PC-9 (cell line): ENCODE measurements at places on chromosomes 6 and 20. TPM values are rescaled to one million over a fixed set of nuclear protein-coding genes. Genes with fewer than 3 reads are reported as not detected.
A peak's percentile ranks its signal among the peaks of the same experiment; 100 is the strongest.

The PFDN6 gene
- total RNA-seq = 51.5 and 57.2 TPM in 2 replicates

The HLA-A gene
- 168 and 261 TPM in 2 replicates for total RNA-seq

The LCA5 gene
- 4.8 and 5.4 TPM in 2 replicates for total RNA-seq

The LRRN4 gene
- total RNA-seq = 0.23 and 0.72 TPM in 2 replicates

The SAMD5 gene
- 1.2 and 2.0 TPM in 2 replicates for total RNA-seq

The ZNF165 gene
- 10.5 and 12.6 TPM in 2 replicates for total RNA-seq

The C6orf163 gene
- 1.5 and 2.0 TPM in 2 replicates for total RNA-seq

The TAGAP gene
- total RNA-seq = 0.23 TPM in 1 of 2 replicates, not detected in the other

The OR2B3 gene
- total RNA-seq = not detected in 2 replicates

The SIGLEC1 gene
- 0.13 TPM in 1 of 2 replicates, not detected in the other for total RNA-seq

The ID4 gene
- total RNA-seq = 4.4 and 5.9 TPM in 2 replicates

The SLC17A1 gene
- total RNA-seq = not detected in 2 replicates

The RAB44 gene
- total RNA-seq = not detected in 2 replicates

The CTAGE9 gene
- total RNA-seq = not detected in 2 replicates

The SLC4A11 gene
- 46.1 and 57.8 TPM in 2 replicates for total RNA-seq

The FNDC11 gene
- total RNA-seq = 7.7 and 10.6 TPM in 2 replicates

The MOG gene
- total RNA-seq = not detected in 2 replicates

The GPX5 gene
- total RNA-seq = not detected in 2 replicates

The HSPA1L gene
- 2.3 and 2.6 TPM in 2 replicates for total RNA-seq

The GRM1 gene
- total RNA-seq = 0.26 TPM in 1 of 2 replicates, not detected in the other

- DNase-seq = no peak
Observed at GRCh38 chr6:133871131-133871530, 17.8 kb upstream of the TCF21 start.

- peak; percentile 73 for DNase-seq
Observed at GRCh38 chr6:118679327-118679901, 28.0 kb upstream of the CEP85L start.

DNA sequence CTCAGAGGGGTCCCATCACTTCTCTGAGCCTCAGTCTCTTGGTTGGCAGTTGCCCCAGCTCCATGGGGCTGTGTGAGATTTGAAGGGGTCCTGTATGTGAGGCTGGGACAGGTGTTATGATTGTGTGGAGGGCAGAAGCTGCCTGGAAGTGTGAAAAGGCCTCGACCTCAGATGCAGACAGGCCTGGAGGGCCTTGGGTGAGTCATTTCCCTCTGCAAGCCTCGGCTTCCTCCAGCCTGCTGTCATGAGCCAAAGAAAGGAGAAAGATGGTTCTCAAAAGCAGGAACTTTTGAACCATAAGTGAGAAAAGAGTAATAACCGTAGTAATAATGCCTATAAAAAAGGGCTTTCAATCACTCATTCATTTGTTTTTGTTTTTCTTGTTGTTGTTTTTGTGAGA, 37.5 kb downstream of the SNAI1 start:
- peak; percentile 69 for DNase-seq

DNA sequence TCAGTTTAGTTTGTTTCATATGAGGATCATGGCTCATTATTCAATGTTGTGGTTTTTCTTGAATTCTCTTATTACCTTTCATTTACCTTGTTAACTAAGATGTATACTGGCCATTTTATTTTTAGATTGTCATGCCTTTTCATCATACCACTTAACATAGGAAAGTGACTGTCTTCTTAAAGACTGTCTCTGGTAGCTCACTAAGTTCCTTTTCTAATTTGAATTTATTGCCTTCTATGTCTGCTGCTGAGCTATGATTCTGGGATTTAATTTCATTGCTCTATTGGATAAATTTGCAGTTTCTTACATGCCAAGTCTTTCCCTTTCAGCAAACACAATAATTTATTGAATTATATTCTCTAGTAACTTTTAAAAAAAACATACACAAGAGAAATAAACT, 49.5 kb upstream of the ANKEF1 start:
- no peak for DNase-seq

DNA sequence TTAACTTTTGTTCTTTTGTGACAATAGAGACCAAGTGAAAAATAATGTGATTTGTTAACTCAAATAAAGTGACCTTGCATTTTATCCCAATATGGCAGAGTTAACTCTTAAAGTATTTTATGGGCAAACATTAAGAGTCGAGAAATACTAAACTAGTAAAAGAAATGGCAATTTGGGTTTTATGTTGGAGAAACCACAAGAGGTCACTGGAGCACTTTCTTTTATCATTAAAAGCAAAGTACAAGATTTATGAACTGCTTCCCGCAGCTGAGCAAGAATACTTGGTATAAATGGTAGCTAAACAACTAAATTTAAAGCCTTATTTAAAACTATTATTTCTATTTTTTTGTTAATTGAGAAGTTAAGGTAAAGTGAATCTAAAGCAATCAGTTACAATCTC, 33.5 kb upstream of the MCM9 start:
- no peak for DNase-seq

- DNase-seq = no peak
Observed at GRCh38 chr20:53660078-53660909, 66.7 kb upstream of the ZNF217 start.

DNA sequence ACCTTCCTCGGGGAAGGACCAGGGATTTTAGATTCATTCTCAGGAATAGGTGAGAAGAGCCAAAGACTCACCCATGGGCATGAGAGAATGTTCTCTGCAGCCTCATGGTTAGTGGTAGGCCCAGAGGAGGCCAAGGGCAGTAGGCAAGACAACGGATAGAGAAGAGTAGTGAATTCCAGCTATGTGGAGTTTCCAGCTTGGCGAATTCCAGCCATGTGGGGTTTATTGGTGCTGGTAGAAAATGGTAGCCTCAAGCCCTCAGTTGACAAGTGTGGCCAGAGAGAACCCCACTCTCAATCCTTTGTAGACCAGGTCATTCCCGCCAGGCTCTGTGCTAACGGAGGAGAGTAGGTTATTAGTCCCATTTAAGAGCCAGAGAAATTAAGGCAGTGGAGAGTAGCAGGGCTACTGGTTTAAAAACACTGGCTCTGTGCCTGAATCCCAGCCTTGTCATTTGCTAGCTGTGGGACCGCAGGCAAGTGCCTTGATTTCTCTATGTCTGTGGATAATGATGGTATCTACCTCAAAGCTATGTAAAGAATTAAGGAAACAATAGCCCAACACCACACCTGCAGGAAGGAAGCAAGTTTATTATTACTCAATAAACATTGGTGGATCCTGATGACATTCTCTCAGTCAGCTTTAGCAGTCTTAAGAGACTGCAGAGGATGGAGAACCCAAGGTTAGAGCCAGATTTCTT, 2.0 kb upstream of the SLC9A8 start:
- peak; percentile 65 for DNase-seq

GRCh38 chr6:18347866-18348265, 39.3 kb upstream of the RNF144B start:
- no peak for DNase-seq

GRCh38 chr6:33812669-33813068, 8.9 kb upstream of the MLN start:
- DNase-seq = peak; percentile 63

DNA sequence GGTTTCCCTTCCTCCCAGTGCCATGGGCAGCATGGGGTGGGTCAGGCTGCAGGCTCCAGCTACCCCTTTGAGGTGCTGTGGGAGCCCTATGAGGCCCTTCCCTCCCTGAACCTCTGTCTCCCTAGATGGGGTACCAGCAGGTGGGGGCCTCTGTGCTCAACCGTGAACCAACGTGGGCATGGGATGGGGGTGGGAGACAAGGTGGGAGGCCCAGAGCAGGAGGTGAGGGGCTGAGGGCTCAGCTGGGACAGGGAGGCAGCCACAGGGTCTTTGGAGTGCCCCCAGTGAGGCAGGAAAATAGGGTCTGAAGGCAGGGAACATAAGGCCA, 33.3 kb downstream of the SUN5 start:
- no peak for DNase-seq

DNA sequence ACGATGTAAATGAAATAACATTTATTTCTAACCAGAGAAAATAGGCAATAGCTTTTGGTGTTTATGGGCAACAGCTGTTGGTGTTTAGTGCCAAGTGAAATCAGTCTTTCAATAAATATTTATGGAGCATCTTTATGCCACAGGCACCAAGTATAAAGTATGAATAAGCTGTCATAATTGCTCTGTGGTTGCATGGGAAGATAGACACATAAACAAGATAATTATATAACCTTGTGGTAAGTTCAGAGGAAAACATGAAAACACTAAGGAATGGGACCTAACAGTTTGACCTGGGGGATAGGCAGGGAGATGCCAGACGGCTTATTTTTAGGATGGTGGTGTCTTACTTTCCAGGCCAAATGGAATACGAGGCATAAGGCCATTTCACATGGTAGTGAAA, 110.9 kb downstream of the GFRAL start:
- DNase-seq = no peak

GRCh38 chr6:56009636-56010035, 134.2 kb upstream of the BMP5 start:
- no peak for DNase-seq

- no peak for DNase-seq
Observed at GRCh38 chr6:119716668-119717270, 367.2 kb upstream of the MAN1A1 start.

DNA sequence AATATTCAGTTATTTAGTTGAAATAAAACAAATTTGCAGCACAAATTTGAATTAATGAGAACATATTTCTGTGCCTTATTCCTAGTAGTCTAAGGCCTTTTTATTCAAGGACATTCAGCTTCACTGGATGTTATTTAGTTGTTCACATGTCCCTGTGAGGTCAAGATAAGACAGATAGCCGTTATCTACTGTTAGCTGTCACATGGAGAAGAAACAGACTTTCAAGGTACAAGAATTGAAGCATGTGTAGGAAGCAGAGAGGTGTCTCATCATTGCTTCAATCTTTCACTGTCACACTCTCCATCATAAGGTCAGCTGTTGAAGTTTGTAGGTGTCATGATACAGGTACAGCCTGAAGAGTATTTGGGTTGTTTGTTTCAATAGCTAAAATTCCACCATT, 112.9 kb upstream of the JAG1 start:
- no peak for DNase-seq

DNA sequence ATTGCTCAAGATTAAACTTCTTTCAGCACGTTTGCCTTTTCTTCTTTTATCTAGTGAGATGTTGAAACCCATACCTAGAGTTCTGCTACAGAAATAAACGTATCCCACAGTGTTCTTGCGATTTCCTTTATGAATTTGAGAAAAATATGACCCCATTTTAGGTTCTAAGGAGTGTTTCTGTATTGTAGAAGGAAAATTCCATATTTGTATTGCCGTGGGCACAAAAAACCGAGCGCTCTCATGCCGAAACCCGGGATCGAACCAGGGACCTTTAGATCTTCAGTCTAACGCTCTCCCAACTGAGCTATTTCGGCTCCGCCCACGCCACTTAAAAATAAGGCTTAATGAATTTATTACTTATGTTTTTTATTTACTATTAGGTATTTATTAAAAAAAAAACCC, 23.7 kb downstream of the ZNF311 start:
- DNase-seq = peak; percentile 58

DNA sequence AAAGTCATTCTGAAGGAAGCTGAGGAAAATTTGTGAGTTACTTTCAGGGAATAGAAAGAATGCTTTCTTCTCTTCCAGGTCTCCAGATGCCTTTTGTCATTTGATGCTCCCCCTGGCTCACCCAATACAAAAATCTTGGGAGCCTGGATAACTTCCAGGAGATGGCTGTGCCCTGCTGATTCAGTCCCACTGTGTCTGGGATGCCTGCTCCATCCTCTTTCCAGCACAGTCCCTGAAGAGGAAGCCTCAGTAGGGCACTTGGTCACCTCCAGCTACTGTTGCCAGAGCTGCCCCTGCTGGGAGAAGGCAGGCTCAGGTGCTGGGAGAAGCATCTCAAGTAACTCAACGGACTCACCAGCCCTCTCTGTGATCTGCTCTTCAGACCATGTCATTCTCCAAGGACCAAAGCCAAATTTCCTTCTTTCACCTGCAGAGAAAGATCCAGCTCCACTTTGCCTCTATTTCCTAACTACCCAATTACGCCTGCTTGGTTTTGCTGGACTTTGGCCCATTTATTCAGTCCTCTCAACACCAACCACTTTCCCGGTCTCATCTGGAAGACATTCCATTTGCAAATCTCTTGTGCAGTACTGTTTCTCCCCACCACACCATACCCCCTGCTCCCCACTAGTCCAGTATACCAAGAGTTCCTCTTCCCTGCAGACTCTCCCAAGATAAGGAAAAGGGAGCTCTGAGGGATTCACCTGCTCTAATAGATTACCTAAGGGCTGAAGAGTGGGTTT, 53.3 kb downstream of the SLC23A2 start:
- DNase-seq = no peak

GRCh38 chr20:9935285-9935684, 96.4 kb upstream of the PAK5 start:
- DNase-seq = no peak

DNA sequence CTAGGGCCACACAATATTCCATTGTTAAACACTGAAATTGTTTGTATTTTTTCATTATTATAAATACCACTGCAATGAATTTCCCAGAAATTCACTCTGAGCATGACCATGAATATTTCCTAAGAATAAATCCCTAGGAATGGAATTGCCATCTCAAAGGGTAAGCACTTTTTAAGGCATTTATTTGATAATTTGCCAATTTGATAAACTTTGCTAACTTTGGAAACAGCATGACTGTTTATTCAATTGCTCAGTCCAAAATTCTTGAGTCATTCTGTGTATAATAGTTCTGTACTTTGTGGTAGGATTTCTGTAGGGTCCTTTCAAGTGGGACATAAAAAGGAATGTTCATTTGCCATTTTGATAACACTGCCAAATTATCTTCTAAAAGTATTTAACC, 44.2 kb upstream of the TOX2 start:
- DNase-seq = no peak

- no peak for DNase-seq
Observed at GRCh38 chr20:18138639-18139583, 1.2 kb downstream of the KAT14 start.

DNA sequence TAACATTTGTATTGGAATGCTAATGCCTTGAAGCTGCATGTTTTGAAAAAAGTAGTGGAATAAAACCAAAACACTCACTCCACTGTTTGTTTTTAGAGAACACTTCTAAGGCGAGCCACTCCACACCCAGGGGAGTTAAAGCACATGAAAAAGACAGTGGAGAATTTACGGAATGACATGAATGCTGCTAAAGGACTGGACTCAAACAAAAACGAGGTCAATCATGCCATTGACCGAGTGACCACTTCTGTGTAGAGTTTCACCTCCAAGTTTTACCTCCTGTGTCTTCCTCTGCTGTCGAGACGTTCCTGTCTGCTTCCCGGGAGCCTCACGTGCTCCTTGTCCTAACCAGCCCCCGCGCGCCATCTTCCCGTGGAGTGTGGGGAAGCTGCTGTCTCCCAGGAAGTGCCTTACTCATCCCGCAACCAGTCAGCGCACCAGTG, 127.8 kb downstream of the LRRC1 start:
- no peak for DNase-seq
